Stimulated activated naive CD4-positive, alpha-beta T cell (primary cell): ENCODE measurements at places on chromosomes 16 and 17.

- DNase-seq = no peak
Observed at GRCh38 chr16:65922923-65923322, 443.6 kb upstream of the CDH5 start.

- no peak for DNase-seq
Observed at GRCh38 chr16:67199011-67199807, at the start of gene ELMO3. Gene ELMO3 (plus strand): TSS chr16:67199131. CDS start chr16:67199327, 196 bp downstream.

GRCh38 chr17:82388223-82388921 lies 16.8 kb downstream of the UTS2R start:
- no peak for DNase-seq

- no peak for DNase-seq
Observed at GRCh38 chr17:17573912-17574311, 17.6 kb downstream of the PEMT start.

DNA sequence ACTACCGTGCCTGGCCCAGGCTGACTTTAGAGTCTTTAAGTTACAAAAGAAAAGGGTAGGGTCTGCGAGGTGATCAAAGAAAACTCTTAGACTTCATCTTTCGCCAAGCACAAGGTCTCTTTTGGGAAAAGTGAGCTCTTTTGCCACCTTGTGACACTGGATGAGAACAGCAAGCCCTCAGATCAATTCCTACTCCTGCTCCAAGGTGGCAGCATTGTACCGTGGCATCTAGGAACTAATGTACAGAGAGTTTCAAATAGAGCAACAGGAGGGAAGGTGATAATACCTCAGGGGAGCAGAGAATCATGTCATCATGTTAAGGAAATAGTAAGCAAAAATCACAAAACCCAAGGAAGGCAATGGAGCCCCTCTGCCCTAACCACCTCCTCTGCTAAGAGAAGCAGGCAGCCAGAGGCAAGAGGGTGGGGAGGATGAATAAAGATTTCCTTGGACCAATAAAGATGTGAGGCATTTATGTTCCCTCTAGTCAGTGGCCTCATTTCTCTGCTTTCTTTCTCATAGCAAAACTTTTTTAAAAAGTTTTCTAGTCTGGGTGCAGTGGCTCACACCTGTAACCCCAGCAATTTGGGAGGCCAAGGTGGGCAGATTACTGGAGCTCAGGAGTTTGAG lies 2.1 kb upstream of the C17orf78 start:
- peak; percentile 37 for DNase-seq
